MCF 10A (cell line): ENCODE measurements at places on chromosomes 6 and 20. TPM values are rescaled to one million over a fixed set of nuclear protein-coding genes. Genes with fewer than 3 reads are reported as not detected.
A peak's percentile ranks its signal among the peaks of the same experiment; 100 is the strongest.

GRCh38 chr20:11777387-11778205, 140.1 kb upstream of the BTBD3 start:
- peak; percentile 9 for DNase-seq

- no peak for DNase-seq
Observed at GRCh38 chr6:148055419-148055818, 287.2 kb upstream of the SASH1 start.

DNA sequence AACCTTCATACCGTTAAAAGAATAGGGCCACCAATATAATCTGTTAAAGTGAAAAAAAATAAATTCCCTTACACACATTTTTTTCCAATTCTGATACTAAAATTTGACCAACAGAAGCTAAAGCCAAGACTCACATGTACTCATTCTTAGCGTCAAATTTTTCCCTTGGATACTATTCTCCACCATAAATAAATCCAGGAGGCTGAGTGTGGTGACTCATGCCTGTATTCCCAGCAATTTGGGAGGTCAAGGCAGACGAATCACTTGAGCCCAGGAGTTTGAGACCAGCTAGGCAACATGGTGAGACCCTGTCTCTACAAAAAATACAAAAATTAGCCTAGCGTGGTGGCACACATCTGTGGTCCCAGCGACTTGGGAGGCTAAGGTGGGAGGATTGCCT, 43.9 kb downstream of the SCML4 start:
- no peak for DNase-seq

DNA sequence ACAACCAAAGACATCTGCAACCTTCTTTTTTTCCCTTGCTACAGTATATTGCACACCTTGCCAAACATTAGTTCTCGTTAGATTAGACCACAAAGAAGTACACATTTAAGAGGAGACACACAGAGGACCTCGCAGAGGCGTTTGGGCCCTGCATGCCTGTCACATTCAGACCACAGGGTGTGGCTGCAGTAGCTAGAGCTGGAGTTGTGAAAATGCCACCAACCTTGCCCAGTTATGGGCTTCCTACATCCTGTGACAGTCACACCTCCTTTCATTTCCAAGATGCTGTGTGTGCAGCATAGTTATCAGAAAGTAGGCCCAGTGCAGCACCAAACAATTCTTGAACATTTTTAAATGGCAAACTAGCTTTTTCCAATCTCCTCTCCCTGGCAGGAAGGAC, 2.4 kb downstream of the SYNE1 start:
- DNase-seq = no peak

- DNase-seq = no peak
Observed at GRCh38 chr6:157587127-157587926, 206.3 kb downstream of the ZDHHC14 start.

FAM162B gene
- not detected in 2 replicates for total RNA-seq
